ENCODE measurements at places on chromosomes 6 and 20.

GRCh38 chr20:24764794-24765202, 184.3 kb upstream of the CST7 start:
- no peak for DNase-seq

- DNase-seq = no peak
These were observed 217.6 kb upstream of the SNX9 start for GRCh38 chr6:157605484-157605883.

DNA sequence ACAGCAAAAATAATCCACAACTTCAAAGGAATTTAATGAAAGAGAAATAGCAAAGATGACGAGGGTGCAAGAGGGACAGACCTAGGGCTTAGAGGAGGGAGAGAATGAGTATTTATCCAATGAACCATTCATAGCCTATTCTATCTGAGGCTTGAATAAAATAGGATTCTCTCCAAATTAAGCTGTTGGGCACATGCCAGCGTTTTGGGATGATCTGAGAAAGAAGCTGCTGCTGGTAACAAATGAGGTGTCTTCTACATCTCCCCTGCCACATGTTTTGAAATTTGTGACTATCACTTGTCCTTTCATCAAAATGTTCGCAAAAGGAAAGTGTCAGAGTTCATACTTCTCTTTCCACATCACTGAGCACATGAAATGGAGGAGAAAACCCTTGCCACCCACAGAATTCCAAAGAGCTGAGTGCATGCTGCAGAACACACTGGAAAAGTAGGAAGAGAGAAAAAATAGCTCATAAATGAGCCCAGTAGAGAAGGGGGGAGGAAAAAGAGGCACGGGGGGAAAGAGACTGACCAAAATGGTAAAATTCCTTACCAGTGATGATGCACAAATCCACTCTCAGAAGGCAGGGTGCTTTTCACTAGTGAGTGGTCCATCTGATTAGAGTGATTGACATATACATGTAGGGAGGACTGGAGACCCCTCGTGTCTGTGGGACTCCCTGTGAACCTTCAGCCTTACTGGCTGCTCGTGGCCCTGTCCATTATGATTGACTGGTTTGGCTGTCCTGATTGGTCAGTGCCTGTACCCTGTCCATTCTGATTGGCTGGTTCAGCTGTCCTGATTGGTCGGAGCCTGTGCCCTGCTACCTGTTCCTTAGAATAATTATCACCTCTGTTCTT, 180.5 kb downstream of the OGFRL1 start:
- no peak for DNase-seq

DNA sequence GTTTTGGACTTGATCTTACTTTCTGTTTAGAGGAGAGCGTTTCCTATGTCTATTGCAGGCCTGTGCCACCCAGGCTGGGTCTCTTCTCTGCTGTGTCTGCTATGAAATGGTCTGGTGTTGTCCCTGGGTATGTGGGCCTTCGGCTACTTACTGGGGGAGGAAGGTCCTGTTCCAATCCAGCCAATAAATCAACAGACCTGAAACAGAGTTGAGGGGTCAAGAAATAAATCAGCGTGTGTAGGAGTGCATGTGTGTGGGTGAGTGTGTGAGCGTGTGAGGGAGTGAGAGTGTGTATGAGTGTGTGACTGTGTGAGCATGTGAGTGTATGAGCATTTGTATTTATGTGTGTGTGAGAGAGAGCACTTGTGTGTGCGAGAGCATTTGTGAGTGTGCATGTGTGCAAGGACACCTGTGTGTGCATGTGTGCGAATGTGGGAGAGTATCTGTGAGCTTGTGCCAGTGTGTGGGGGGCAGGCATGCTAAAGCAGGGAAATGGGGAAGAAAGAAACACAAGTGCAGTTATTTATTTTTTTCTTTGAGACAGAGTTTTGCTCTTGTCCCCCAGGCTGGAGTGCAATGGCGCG, 86.3 kb upstream of the PMEPA1 start:
- DNase-seq = no peak

DNA sequence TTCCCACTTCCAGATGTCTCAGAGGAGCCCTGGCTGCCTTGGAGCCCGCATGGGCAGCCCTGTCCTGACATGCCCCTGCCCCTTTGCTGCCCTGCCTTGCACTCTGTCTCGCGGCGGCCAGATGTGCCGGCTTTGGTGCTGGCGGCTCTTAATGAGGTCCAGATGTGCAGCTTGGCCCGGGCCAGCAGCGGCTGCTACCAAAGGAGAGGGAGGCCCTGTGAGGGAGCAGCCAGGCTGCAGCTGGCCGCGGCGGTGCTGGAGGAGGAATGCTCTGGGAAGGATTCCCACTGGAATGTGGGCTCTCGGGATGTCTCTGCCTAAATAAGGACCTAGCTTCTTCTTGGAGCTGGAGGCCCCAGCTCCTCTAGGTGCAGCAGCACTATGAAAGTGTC, 72.4 kb downstream of the FGD2 start:
- no peak for DNase-seq

- no peak for DNase-seq
These were observed 756.9 kb downstream of the TFAP2A start for GRCh38 chr6:9657994-9658393.

GRCh38 chr6:39268171-39268570, 38.9 kb upstream of the KCNK5 start:
- no peak for DNase-seq

GRCh38 chr6:21208796-21209186, 384.8 kb upstream of the SOX4 start:
- DNase-seq = peak; percentile 43

DNA sequence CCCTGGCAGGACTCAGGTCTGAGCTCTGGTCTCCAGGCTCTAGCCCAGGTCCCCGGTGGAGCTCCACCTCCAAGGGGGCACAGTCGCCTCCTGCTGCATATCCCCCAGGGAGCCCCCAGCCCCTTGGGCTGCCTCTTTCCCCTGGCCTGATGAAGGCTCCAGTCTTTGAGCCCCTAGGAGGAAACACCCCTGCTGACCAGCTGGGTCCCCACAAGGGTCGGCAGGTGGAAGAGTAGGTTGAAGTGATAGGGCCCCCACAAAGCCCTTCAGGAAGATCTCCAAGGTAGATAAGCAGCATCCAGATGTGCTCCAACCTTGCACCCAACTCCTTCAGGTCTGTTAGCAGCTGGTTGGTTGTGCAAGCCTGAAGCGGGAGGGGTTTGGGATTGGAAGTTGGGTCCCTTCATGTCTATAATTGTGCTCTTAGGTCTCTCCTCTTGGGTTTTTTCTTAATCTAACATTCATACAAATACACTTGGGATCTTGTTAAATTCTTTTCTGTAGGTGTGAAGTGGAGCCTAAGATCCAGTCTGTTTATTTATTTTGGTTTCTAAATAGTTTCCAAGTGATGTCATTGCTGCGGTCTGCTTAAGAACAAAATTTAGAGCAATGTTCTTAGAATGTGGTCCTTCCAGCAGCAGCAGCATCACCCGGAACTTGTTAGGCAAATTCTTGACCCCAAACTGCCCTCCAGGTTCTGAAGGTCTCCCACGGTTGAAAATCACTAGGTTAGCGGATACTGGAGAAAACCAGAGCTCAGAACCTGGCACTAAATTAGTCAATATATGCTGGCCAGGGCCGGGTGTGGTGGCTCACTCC, 5.1 kb downstream of the UBE2C start:
- DNase-seq = no peak

DNA sequence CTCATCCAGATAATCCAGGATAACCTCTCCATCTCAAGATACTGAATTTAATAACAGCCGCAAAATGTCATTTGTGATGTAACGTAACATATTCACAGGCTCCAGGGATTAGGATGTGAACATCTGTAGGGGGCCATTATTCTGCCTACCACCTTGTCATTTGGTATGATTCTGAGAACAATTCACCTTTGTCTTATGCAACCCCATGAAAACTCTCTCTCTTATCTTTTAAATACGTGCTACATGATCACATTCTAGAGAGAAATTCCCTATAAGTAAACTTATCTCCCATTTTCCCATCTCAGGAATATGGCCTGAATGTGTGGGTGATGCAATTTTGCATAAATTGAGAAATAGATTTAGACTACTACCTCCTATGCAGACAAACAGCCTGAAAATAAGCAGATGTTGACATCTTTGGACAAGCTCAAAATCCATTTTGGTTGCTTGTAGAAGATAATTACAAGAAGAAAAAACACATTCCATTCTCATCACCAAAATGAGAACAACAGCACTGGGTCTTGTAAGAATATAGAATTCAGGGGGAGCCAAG, 255.4 kb upstream of the STXBP5 start:
- no peak for DNase-seq

DNA sequence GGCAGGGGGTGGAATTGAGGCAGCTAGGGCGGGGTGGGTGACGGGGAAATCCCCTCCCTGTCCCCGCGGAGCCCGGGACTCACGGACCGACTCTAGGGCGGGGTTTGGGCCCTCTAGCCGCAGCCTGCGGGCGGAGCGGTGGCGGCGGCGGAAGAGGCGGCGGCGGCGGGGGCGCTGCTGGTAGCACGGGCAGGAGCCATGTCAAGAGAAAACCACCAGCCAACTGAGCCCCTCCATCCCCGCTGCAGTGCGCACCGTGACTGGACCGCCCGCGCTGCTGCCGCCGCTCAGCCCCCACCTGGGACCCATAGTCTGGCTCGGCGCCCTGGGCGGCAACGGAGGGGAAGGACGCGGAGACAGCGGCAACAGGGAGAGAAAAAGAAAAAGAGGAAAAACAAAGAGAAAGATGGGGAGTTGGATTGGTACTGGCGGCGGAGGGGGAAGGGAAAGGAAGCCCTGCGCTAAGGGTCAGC, 1.2 kb upstream of the C6orf62 start:
- peak; percentile 43 for DNase-seq

All from NCI-H2081 (cell line).